NCI-H526 (cell line): ENCODE measurements at places on chromosomes 2 and 18.

DNA sequence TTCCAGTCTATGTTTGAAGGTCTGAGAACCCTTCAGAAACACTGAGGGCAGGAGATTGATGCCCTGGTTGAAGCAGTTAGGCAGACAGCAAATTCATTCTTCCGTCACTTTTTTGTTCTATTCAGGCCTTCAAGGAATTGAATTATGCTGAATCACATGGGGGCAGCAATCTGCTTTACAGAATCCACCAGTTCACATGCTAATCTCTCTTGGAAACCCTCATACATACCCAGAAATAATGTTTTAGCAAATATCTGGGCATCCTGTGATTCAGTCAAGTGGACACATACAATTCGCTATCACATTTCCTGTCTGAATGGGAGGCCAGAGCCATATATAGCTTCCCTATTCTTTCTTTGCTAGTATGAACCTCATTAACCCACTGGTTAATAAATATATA, 301.4 kb upstream of the CNTNAP5 start:
- DNase-seq: no peak

GRCh38 chr2:68901199-68901514, 30.0 kb upstream of the BMP10 start:
- DNase-seq: peak; percentile 32

GRCh38 chr2:19104503-19104902, 253.9 kb downstream of the OSR1 start:
- no peak for DNase-seq

- no peak for DNase-seq
These were observed 43.5 kb upstream of the FAHD2A start for GRCh38 chr2:95359031-95359430.

- DNase-seq: no peak
These were observed 96.2 kb downstream of the MAIP1 start for GRCh38 chr2:200051611-200051945.

- peak; percentile 7 for DNase-seq
These were observed 260.7 kb downstream of the SPAG16 start for GRCh38 chr2:213544940-213545339.

- DNase-seq: no peak
These were observed 38.6 kb downstream of the ALPK2 start for GRCh38 chr18:58590254-58590653.

GRCh38 chr2:11073776-11074175, 81.5 kb upstream of the SLC66A3 start:
- DNase-seq: no peak

DNA sequence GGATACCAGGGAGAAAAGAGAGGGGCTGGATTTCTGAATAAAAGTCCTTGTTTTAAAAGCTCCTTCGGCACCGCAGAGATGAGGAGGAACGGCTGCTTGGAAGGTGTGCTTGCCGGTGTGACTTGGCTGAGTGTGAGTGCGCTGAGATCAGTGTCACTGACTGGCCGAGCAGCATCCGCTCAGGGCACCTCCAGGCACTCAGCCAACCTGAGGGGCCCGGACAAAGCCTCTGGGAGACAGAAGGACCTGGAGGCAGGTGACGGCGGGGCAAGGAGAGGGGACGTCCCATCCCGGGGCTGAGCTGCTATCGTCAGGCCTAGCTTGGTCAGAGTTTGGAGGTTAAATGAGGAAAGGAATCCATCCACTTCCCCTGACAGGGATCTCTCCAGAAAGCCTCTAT, 16.8 kb upstream of the ALLC start:
- DNase-seq: no peak

DNA sequence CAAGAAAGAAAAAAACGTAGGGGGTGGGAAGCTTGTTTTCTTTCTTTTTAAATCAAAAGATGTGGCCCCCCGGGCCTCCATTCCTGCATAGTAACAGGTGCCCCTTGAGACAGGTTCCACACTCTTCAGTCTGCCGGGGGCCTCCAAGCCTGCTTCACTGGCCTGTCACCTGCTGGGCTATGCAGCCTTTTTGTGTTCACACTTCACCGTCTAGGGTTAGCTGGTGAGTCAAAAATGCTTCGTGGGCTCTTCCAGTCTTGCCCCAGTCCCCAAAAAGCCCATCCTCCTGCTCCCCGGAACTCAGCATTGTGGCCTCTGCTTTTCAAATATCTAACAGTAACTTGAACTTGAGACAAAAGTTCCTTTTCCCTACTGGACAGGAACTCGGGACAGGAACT, 67.9 kb downstream of the POLR1A start:
- DNase-seq: no peak

GRCh38 chr18:62738639-62739038, 23.3 kb downstream of the PHLPP1 start:
- no peak for DNase-seq

DNA sequence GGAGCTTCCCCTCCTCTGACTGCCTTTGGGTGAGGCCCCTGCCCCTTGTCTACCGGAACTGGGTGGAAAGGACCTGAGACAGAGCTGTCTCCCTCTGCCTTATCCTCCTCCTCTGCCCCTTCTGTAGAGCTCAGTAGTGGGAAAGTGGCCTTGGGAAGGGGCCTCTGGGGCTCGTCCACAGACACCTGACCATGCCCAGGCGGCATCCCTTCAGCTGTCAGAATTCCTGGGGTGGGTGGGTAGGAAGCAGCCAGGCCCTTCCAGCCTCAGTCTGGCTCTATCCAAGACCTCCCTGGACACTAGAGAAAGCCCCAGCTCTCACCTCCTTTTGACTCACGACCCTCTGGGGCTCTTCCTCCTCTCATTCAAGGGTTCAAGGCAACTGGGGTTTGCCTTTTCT, 35.6 kb downstream of the B3GNT2 start:
- DNase-seq: no peak

DNA sequence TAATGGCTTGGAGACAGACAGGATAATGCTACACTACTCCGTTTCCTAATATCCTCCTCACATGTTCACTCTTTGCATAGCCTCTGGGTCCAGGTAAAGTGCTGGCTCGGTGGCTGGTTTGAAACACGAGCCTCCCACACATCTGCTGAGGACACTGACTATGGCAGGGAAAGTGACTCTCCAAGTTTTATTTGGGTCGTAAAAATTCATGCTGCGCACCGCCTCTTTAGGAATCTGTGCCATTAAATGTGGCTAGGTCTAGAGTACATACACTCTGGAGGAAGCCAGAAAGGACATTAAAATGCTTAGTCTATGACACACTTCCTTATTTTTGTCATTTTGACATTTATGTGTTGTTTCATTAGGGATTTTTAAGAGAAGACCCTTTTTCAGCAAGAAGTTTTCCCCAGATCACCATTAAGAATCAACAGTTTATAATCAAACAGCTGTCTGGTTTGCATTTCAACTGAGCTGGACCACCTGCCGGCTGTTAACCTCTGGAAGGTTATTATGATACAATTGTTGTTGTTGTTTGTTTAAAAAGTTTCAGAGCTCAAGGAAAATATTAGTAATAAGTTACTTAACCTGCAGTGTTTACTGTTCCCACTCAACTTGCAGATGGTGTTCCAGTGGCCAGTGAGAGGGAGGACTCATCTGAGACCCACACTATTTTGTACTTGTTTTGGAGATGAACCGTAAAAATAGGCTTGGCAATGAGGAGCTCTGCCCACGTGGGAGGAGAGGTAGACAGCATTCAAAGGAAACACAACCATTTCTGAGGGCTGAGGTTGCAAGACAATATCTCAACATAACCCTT, 443.3 kb upstream of the MEIS1 start:
- DNase-seq: peak; percentile 67

GRCh38 chr2:232341739-232342126, 36.8 kb upstream of the ALPP start:
- no peak for DNase-seq

DNA sequence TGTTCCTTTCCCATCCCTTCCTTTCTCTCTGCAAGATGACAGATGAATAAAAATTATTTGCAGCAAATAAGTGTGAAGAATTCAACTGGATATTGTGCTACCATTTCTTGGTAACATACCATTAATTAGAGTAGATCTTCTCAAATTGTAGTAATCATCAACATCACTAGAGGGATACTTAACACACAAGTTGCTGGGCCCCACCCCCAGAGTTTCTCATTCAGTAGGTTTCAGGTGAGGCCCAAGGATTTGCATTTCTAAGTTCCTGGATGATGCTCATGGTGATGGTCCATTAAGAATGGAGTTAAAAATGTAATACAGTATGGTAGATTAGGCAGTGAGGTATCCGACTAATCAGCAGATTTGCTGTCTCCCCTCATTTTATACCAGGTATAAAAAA, 594.0 kb downstream of the ERBB4 start:
- peak; percentile 38 for DNase-seq

DNA sequence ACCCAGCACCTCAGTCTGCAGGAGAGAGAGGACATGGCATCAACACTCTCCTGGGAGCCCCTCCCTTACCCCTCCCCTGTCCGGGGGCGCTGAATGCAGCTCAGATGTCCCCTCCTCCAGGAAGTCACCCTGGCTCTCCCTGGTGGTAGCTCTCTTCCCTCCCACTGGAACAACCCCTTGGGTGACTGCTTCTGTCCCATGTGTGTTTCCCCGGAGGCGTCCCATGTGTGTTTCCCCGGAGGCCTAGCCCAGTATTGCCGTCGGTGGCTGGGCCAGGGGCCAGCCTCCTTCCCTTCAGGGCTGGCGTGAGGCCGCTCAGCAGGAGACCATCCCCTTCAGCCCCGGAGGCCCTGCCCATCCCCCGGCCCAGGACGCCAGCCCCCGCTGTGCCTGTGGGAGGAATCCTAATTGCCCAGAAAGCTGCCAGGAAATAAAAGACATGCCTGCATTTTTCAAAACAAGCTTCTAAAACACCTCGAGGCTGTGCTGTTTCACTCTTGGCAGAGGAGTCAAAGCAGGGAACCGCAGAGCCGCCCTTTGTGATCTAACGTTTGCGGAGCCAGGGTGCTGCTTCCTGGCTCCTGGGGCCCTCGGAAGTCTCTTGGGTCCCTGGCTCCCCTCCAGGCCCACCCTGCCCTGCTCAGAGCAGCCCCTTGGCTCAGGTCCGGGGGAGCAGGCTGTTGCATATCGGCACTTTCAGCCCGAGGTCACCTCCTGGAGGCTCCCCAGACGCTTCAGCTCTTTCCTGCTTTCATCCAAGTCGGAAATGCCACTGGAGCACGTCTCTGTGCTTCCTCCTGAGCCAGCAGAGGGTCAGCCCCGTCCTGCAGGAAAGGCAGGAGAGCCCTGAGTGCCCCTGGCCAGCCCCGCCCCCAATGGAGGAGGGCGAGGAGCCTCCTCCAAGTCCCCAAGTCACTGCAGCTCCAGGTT, 11.4 kb downstream of the SNED1 start:
- DNase-seq: no peak

DNA sequence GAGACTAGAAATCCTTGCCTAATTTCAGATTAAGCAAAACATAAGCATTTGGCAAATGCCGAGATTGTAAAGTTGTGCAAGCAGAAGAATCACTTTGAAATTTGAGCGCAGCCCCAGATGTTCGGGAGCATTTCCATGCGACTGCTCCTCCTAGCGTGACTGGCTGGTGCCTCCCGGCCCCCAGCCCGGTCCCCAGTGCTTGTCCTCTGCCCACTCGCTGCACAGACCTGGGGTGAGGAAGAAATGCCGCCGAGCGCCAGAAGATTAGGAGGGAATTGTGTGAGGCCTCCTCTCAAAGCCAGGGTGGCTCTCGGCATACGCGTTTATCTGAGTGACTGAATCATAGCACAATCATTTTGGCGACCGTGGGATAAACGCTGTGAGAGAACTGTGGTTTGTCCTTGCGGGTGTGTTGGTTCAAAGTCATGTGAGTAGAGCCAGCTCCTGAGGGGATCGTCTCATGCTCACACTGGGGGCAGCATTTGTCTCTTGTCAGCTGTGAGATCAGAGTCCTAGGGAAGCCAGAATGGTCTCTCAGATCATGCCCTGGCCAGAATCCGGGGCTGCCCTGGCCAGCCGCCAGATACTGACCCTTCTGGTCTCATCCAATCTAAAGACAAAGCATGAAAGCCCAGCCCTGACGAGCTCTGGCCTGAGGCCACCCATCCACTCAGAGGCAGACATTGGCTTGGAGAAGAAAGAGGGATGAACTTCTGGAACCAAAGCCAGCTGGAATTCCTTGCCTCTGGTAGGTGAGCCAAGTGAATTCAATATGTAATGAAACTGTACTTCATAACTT, 189.3 kb downstream of the SH3RF3 start:
- DNase-seq: peak; percentile 25

DNA sequence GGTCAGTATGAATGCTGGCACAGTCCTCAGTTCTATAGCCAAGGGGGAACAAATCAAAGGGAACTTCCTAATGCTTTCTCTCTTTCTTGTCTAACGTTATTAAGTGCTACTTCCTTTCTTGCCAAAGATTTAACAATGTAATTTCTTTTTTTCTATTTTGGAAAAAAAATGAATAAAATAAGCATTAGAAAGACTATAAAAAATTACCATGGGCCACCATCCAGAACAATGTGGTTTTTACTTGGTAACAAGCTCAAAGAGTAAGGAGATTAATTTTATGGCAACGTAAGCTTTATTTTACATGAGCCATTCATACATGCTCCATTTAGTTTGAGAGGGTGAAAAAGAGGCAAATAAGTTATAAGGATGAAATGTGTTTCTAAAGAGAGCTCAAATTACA, 40.1 kb downstream of the SERPINE2 start:
- DNase-seq: no peak

DNA sequence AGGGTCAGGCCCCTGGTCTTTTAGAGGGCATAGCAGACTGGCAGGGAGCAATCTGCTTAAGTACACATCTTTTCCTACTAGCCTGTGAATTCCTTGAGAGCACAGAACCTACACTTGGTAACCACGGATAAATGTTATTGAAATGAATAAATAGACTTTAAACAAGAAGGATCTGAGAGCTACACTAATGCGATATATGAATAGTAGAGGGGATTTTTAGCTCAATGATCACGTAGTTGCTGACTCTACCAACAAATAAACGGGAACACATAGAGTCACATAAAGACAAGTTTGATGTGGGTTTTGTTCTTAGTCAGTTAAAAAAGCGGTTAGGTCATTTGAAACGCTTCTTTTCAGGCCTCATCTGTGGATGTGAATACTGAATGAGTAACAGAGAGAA, 290.3 kb upstream of the CCDC68 start:
- DNase-seq: no peak

DNA sequence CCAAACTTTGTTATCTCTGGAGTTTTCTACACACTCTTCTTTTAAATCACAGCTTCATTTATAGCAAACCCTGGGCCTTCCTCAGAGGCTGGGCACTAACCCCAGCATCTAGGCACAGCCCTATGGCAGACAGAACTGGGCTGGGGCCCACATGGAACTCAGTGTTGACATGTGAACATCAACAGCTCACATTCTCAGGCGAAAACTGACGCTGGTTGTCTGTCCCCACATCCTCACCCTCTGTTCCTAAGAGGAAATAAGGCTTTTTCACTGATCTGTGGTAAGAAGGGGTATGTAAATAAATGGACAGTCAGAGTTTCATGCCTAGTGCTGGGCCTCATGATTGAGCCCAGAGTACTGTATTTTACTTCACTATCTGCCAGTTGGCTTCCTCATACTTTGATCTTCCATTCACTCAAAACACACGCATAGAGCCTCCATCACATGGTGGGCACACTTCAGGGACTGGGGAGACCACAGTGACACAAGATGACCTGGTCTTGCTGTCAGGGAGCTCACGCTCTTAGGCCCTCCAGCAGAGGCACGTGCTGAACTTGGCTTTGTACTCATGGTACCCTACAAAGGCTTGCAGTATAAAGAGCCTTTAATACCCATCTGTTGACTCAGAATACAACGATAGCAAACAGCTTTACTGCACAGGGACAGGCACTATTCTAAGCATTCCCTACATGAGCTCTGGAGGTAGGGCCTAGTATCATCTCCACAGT, 43.0 kb downstream of the EFEMP1 start:
- DNase-seq: no peak
